Hypothalamus (tissue), 51 donors: ENCODE measurements at places on chromosomes 5 and 9.

GRCh38 chr9:99885747-99886146 is 20.7 kb upstream of the STX17 start:
- no peak for DNase-seq

- DNase-seq = no peak
These were observed 7.2 kb downstream of the SPATA31E1 start for GRCh38 chr9:87889882-87890252.

DNA sequence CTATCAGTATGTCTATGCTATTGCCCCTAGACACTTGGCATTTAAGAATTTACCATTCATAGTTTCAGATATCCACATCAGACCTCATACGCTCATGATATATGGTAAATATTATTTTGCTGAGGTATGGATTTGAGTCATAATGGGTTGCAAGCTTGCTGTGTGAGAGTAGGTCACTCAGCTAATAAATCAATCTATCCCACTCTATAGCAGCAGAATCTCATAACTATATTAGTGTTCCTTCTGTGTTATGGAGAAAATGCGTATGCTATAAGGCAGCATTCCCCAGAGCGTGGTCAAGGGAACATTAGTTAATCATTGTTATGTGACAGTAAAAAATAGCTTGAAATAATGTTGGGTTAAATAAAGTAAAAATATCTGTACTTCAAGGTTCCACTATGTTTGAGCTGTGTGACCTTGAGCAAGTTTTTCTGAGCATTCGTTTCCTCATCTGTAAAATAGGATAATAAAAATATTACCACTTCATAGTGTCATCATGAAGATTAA is 7.7 kb downstream of the TRIM32 start:
- no peak for DNase-seq

- no peak for DNase-seq
These were observed 265.7 kb upstream of the KLF4 start for GRCh38 chr9:107755246-107755645.

- DNase-seq = no peak
These were observed 877.7 kb downstream of the TLE1 start for GRCh38 chr9:80811656-80812055.

GRCh38 chr5:155091768-155092717 is 78.5 kb downstream of the KIF4B start:
- no peak for DNase-seq

DNA sequence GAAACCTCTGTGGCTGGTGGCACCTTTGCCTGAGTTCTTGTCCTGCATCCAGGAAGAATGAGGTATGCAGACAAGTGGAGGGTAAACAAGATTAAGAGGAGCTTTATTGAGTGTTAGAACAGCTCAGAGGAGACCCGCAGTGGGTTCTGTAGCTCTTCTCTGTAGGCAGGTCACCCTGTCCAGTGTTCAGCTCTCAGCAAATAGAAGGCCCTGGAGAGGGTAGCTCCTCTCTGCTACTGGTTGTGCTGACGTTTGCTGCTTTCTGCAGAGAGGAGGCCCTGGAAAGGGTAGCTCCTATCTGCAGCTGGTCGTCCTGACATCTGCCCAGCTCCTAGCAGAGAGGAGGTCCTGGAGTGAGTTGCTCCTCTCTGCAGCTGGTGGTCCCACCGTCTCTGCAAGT is 96.8 kb upstream of the CCDC112 start:
- no peak for DNase-seq

GRCh38 chr9:88092797-88093331 is 45.4 kb downstream of the SPATA31C2 start:
- DNase-seq = no peak

- DNase-seq = no peak
These were observed 125.8 kb downstream of the ARRDC3 start for GRCh38 chr5:91257301-91257700.

DNA sequence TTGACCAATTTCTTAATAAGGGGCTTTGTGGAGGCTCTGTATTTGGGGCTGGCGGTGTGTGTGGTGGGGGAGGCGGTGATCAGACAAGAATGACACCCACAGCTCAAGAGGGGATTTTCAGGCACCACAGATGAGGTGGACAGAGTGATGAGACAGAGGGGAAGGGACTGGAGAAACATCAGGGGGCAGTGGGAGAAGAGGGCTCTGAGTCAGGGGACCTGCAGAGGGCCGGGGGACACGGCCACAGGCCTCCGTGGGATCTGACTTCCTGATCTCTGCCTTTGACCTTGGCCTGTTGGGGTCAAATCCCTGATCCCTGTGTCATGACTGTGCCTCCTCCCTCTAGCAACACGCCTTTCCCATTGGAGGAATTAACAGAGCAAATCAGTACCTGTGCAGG is 197.7 kb downstream of the C9orf50 start:
- DNase-seq = no peak

GRCh38 chr9:107624234-107624948 is 134.8 kb upstream of the KLF4 start:
- DNase-seq = no peak

GRCh38 chr9:89340332-89340731 is 22.0 kb downstream of the SECISBP2 start:
- DNase-seq = no peak

DNA sequence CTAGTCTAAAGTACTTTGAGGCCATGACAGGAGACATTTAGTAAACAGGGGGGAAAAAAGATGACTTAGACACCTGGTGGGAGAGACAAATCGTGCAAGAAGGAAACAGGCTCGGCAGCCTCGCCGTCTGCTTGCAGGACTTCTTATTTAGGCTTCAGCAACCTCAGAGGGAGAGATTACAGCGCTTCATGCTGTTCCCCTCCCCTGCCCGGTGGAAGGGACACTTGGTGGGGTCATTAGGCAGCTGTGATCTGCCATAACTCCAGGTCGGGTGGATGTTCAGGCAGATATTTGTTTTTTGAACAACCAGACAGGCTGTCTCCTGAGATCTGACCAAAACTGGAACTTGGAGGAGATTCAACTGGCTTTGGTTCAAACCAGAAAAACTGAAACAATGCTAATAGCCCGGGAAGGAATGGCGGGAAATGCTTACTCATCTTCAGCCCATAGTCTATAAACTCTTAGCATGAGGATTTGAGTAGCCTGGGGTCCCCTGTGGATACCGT is 38.1 kb upstream of the CD180 start:
- no peak for DNase-seq

GRCh38 chr9:38332625-38333024 is 59.9 kb upstream of the ALDH1B1 start:
- no peak for DNase-seq

DNA sequence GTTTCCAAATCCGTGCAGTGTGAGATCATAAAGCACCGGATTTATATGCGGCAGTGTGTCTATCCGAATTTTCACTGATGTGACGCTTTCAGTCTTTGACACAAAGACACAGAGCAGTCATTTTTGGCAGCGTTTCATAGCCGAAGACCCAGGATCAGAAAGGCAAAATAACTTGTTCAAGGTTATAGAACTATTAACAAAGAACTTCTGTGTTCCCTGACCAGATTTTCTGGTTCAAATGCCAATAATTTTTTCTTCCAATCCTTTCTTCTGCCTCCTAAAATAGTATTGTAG is 1.1 kb upstream of the MARCHF11 start:
- DNase-seq = no peak

DNA sequence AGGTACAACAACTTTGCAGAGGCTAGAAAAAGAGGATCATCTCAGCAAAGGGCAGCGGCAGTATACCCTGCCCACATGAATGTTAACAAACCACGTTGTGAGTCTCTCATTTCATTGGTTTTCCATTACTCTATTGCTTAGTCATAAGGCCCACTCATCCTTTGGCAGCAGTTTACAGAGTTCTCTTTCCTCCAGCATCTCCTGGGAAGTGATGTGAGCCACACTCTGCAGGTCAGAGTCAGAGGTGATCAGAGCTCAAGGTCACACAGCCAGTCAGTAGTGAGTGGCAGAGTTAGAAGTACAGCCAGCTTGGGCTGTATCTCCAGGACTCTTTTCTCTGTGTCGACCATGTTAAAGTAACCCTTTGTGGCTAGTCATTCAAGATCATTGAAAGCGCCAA is 599.6 kb upstream of the GRAMD2B start:
- no peak for DNase-seq

- no peak for DNase-seq
These were observed 8.8 kb upstream of the TEX53 start for GRCh38 chr9:114666401-114666800.

DNA sequence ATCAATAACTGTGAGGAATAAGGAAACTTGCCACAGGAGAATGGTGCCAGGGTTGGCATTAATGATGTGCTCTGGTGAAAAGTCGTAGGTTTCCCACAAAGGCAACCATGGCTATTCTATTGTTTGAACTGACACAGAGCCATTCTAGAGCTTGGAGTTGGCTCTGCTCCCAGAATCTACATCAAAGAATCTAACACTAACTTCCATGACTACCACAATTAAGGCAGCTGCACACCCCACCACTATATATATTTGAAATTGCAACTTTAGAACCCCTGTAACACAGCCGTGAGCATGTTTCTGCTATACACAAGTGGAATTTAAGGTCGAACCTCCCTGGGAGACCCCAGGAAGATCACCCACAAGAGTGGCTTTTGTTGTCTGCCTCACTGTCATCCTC is 89.7 kb upstream of the CCDC152 start:
- no peak for DNase-seq

DNA sequence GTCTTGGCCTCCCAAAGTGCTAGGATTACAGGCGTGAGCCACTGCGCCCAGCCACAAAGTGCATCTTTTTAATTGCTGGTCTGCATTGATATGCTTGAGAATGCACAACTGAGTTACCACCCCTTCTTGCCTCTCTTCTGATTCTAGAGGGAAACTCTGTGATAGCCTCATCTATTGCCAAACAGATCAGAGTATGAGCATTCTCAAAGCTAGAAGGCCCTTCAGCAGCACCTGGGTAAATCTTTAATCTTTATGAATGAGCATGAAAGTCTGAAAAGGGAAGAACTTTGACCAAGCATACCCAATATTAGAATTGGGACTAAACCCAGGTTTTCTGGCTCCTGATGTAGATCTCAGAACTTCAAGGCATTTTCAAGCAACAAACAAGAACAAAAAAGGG is 298.3 kb upstream of the TNC start:
- DNase-seq = no peak

DNA sequence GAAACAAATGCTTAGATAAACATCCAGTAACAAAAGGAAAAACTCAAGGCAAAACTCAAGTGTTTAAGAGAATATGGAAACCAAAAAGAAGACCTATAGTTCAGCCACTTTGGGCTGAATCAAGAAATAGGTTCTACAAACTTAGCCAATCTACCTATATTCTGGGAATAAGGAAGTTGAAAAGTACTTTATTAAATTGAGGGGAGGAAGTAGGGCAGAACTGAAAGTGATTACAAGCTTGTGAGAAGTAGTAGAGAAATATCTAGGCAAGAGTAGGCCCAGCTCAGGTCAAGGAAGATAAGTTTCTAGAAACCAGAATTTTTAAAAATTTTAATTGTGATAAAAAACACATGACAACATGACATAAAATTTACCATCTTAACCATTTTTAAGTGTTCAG is 384.8 kb upstream of the PCSK5 start:
- DNase-seq = no peak

DNA sequence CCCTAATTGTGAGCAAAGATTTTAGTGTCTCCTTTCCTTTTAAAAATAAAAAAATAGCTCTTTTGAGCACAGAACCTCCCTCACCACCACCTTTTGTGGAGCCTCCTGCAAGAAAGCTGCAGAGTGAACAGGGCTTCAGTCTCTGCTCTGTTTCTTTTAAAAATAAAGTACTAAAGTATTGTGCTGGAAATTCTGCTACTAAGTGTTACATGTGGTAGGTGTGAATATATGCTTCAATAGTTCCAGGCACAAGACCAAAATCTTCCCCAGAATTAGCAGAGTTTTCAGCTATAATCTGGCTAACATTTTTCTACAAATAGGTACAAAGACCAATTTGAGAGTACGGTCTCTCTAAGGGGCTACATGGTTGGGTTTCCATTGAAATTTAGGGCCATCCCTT is 40.3 kb upstream of the NFIB start:
- no peak for DNase-seq

DNA sequence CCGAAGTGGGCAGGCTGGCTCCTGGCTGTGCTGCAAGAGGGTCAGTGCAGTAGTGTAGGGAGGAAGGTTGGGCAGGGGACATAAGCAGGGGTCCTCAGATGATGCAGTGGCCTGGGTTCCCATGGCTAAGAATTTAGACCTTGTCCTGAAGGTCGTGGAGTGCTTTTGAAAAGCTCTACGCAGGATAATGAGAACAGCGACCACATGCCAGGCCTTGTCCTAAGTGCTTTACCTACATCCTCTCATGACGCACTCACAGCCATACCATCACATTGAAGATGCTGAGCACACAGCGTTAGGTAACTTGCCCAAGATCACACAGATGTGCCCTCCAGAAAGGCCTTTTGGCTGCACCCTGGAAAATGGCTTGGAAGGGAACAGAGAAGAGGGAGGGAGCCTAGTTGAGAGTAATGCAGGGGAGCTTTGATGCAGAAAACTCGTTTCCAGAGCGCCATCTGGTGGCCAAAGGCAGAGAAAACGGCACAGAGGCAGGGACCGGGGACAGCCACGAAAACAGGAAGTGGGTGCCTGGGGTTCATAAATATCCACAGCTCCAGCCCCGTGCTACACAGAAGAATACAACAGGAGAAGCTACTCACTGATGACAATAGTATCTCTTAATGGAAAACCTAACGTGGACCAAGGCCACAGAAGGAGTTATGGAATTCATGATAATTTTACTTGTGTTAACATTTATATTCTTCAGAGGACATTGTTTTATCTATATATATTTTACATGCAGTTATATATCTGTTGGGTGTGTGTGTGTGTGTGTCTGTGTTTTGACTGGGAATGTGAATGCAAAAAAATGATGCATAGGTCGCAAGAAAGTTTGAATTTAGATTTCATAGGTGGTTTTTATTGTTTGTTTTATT is 2.7 kb upstream of the PCDH12 start:
- DNase-seq = peak; percentile 77

GRCh38 chr9:127393645-127394044 is 3.3 kb upstream of the SLC2A8 start:
- DNase-seq = no peak

GRCh38 chr5:160835818-160836528 is 16.0 kb downstream of the ATP10B start:
- DNase-seq = no peak

- DNase-seq = peak; percentile 6
These were observed 40.5 kb upstream of the LPCAT1 start for GRCh38 chr5:1564182-1564748.

GRCh38 chr5:3656803-3657202 is 61.2 kb downstream of the IRX1 start:
- DNase-seq = no peak

DNA sequence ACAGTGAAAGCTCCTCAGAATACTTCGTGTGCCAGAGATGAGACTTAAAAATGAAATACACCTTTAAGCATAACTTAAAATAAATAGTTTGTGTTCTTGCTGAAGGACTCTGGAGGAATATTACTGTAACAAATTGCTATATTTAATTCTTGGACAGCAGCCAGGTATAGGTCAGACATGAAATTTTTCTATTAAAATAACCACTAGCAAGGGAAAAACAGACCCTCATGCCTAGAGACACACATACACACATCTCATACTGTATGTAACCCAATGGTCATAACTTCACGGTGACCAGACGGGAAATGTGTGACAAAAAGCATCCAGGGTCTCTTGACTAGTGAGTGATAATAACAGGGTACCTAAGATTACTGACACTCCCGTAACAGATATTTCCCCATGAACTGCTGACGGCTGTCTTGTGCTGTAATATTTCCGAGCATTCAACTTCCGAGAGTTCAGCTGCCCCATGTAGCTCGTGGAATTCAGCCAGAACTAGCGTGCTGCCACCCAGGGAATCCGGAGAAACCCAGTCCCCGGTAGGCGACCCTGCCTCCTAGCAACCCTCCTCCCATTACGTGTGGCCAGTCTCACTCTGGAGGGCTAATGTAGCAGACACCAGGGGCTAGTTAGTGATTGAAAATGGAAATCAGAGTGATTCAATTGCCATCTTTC is 2295.1 kb upstream of the WWC1 start:
- no peak for DNase-seq
